Stimulated activated CD4-positive, alpha-beta T cell treated with anti-CD3 and anti-CD28 coated beads, Interleukin-12 subunit alpha, Interleukin-12 subunit beta, amount 100 ng/mL, for 4 hours (primary cell): ENCODE measurements at places on chromosomes 13 and 19.

DNA sequence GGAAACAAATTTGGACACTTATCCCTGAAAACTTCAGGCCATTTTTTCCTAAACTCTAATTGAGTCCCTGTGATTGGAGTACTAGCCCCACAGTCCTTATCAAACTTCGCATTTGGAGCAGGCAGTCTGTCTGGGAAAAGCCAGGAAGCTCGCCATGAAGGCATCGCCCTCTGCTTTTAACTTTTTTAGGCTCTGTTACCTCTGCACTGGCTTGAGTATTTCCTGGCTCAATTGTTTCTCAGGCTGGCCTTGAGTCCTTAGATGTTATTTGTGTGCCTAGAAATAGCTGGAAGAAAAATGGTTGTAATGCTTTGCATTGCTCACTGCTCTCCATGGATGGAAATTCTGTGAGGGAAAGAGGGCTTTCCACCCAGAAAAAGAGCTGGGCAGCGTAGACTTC lies 24.2 kb downstream of the ACTN4 start:
- DNase-seq: no peak

- DNase-seq: no peak
Observed at GRCh38 chr19:16222806-16223205, 25.1 kb downstream of the AP1M1 start.

- DNase-seq: no peak
Observed at GRCh38 chr19:46456930-46457329, 14.4 kb downstream of the PNMA8A start.

GRCh38 chr13:45361596-45362206 lies 20.7 kb upstream of the TPT1 start:
- no peak for DNase-seq

GRCh38 chr19:17803264-17803896 lies 8.4 kb downstream of the B3GNT3 start:
- DNase-seq: no peak

GRCh38 chr19:2769218-2769617 lies 13.9 kb downstream of the SGTA start:
- no peak for DNase-seq

DNA sequence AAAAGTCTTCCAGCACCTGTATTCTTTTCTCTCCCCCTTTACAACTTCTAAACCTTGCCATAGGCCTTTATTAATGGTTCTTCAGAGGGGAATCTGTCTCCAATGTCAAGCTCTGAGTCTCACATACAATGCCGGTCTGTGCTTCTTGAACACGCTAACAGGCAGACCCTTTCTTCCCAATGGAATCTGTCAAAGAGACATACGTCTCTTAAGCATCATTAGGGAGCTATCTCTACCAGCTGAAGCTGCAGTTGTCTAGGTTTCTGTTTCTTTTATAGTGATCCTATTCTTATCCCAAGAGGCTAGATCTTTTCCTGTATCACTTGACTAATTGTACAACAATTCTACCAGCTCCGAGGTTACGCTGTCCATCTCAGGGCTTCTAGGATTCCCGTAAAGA lies 560.8 kb upstream of the NBEA start:
- DNase-seq: no peak
